ENCODE measurements at places on chromosomes 5 and 9.

GRCh38 chr9:77455312-77455927, 192.7 kb downstream of the GNA14 start:
- no peak for DNase-seq

DNA sequence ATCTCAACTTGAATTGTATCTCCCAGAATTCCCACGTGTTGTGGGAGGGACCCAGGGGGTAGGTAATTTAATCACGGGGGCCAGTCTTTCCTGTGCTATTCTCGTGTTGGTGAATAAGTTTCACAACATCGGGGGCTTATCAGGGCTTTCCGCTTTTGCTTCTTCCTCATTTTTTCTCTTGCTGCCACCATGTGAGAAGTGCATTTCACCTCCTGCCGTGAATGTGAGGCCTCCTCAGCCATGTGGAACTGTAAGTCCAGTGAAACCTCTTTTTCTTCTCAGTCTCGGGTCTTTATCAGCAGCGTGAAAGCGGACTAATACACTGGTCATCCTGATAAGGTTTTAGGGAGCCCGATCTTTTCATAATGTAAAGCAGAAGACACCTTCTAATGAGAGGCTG, 687.0 kb upstream of the FTMT start:
- DNase-seq, result no peak

DNA sequence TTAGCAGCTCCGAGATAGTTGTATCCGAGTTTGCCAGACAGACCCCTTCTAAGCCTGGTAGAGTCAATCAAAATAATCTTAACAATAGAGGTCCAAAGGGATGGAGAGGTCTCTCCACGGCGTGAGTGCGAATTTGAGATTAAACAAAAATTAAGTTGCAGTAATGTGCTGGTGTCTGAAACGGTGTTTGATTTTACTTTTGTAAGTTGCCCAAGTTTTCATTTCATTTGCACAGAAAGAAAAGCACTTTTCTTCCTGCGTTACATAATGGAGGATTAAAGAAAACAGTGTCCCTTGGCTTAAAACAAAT, 1.2 kb downstream of the IRX1 start:
- DNase-seq, result no peak

DNA sequence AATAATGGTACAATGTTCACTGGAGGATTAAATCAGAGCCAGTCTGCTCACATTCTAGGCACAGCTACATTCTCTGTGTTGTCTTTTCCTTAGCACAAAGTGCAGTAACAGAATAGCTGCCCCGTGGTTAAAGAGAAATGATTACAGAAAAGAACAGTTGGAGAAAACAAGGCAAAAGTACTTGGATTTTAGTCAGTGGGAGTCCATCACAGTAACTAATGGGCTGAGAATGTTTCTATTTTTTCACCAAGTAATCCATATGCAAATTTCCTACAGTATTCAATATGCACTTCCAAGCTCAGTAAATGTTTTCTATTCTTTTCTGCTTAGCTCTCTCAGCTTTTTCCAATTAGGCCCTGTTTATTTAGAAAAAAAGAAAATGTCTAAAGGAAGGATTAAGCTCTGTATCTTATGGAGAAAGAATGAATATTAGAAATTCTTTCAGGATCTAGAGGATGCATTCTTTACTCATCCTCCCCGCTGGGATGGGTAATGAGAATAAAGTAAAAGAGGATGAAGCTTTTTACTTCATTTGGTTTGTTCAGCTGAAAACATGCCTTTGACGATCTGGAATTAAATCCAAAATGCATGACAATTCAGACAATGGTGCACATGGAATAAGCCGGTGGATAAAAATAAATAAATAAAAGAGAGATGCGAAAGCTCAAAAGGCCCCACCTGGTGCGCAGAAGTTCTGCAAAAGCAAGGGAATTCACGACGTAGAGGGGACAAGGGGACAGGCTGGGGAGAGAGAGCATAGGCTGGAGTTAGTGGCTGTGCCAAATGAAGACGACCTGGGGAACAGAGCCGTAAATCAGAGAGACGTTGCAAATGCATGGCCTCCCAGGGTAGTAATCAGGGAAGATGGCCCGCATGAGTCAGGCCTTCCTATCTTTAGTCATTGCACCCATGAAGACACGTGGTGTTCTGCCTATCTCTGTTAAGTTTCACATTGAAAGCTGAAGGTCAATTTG, 345.2 kb downstream of the GLIS3 start:
- DNase-seq, result no peak

GRCh38 chr5:37954561-37954960, 114.7 kb upstream of the GDNF start:
- no peak for DNase-seq

DNA sequence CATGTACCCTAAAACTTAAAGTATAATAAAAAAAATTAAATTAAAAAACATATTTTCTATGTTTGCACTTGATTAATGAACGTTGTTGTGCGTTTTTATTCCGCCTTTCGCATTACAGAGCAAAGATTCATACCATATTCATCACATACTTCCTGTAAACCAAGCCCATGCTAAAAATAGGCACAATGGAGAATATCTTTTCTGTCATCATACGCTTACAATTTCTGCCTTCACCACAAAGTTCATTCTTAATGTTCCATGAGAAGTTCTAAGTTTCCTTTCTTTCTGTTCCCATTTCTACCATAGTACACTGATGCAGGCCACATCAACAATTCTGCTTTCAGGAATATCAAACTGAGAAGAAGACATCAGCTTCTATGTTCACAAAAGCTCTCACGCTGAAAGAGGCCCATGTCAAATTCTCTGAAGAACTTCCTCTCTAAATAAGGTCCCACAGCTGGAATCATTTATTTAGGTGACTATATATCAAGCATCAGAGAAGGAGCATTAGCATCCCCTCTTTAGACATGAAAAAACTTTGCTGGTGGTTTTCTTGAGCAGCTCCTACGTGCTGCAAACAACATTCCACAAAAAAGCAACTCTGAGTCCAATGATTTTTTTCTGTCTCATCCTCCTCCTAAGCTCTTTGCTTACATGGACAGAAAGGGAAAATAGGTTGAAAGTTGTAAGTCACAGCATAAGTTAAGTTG, 456.4 kb downstream of the CDH10 start:
- no peak for DNase-seq

- no peak for DNase-seq
Observed at GRCh38 chr9:107539427-107540163, 50.0 kb upstream of the KLF4 start.

DNA sequence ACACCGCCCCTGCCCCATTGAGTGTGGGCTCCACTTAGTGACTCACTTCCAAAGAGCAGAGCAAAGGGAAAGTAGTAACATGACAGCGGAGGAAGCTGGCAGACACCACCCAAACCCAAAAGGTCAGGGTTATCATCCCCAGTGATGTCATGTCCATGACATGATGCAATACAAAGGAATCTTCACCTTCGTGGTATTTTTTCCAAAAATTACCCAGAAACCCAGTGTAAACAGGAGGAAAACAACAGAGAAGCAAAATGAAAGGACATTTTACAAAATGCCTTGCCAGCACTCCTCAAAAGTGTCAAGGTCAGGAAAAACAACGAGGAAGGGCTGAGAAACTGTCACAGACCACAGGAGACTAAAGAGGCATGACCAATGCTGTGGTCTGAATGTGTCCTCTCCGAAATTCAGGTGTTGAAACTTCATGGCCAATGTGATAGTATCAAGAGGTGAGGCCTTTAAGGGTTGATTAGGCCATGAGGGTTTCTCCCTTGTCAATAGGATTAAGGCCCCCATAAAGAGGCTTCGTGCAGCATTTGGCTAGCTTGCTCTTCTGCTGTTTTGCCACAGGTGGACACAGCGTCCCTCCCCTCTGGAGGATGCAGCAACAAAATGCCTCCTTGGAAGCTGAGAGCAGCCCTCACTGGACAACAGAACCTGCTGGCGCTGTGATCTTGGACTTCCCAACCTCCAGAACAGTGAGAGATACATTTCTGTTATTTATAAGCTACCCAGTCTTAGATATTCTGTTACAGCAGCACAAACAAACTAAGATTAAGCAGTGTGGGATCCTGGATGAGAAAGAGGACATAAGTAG, 30.5 kb upstream of the MED10 start:
- DNase-seq, result no peak

DNA sequence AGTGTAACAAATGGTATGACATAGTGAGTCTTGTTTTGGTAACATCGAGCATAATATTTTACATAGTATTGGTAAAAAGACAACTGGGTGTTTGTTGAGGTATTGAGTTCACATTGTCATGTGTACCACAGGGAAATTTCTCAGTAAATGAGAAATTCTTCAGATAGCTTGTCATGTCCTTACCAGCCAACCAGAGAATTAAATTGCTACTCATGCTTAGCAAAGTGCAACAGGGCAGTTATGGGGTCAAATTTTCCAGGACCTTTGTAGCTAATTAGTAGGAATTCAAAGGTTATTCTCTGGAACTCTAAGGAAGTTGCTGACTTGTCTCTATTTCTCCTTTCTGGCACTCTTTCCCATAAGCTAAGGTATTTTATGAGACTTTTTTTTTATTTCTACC, 595.7 kb downstream of the EFNA5 start:
- no peak for DNase-seq

DNA sequence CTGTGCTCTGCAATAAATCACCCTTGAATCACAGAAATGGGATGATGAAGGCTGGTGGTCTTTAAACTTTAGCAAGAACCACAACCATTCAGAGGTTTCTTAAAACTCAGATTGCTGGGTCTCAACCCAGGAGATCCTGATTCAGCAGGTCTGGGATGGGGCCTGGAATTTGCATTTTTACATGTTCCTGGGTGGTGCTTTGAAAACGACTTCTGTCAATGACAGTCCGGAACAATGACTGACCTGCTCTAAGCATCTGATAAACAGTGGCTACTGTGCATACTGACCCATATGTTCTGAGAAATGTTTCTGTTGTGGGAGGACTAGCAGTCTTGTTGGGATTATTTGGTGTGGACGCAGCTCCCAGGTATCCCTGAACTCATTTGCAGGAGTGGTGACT, 92.7 kb downstream of the GADD45G start:
- DNase-seq, result no peak

All from stimulated activated CD4-positive, alpha-beta T cell treated with anti-CD3 and anti-CD28 coated beads, TNF-alpha, amount 100 ng/mL, for 1 hour (primary cell).